ENCODE measurements at places on chromosomes 11 and 22.

DNA sequence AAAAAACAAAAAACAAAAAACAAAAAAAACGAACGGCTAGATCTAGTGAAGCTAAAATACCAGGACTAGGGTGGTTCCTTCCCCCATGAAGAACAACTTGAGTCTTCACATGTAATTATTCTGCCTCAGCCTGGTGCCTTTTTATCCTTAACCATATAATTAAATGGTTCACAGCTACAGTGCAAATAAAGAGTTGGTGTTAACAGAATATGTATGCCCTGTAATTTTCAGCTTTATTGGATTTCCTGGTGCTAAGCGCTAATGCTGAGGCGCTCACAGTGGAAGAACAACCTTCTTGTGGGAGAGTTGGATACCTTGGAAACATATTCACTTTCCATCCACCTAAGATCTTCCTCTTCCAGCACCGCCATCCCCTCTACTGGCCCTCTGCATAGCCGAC is 158.5 kb upstream of the SORL1-AS1 start:
- no peak for DNase-seq

DNA sequence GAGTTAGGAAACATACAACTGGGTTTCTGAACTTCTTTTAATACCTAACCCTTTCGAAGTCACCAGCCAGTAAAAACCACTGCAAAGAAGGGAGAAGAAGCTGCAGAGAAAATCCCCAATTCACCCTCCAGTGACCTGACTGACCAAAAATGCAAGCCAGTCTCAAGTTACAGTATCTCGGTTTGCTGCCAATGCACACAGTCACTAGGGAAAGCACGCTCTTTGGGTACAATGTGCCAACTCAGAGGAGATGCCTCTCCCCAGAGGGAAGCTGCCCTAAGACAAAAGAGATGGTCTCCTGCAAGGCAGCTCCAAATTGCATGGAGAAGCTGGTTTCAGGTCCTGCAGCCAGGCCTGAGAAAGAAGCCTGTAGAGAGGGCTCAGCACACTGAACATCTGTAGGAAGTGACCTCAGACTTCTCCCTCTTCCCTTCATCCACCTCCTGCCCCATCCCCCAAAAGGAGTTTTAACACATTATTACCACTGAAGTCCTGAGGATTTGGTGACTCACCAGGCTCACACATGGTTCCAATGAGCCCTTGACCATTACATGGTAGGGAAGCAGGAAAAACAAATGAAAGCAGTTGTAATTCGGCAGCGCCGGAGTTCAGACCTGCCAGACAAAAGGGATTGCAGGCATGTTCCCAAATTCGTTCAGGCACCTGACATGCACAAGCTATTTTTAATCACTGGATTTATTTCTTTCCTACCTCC is 90.1 kb downstream of the ETS1 start:
- DNase-seq: no peak

DNA sequence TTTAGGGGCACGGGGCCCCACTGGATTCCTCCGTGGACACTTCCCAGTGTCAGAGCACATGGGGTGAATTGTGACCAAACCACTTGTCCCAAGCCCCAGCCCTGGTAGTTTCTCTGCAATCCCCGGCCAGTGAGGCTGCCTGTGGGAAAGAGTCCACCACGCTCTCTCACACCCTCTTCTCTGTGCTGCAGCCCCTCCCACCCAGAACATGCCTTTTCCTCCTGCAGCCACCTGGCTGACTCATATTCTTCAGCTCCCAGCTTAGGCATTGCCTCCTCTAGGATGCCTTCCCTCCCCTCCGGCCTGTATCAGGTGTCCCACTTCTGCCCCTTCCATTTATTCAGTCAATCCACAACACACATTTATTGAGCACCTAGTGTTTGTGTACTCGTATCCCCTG is 5.4 kb upstream of the RPS6KB2 start:
- DNase-seq: no peak

DNA sequence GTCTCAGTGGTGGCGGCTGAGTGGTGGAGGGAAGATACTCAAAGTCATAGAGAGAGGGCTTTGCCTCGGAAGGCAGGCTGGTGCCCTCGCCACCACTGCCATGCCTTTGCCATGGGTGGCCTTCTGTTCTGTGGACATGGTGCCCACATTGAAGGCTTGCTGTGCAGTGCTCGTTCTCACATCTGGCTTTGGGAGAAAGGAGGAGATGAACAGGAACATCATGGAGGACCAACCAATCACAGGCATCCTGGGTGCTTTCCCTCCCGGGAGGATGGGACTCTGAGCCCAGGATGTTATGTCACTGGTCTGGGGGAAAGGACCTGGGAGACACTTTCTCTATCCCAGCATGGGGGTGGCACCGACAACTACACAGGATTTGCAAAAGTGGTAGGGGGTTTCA is 82.3 kb upstream of the NARS2 start:
- no peak for DNase-seq

- DNase-seq: no peak
These were observed 31.1 kb downstream of the SMCO4 start for GRCh38 chr11:93512073-93512475.

DNA sequence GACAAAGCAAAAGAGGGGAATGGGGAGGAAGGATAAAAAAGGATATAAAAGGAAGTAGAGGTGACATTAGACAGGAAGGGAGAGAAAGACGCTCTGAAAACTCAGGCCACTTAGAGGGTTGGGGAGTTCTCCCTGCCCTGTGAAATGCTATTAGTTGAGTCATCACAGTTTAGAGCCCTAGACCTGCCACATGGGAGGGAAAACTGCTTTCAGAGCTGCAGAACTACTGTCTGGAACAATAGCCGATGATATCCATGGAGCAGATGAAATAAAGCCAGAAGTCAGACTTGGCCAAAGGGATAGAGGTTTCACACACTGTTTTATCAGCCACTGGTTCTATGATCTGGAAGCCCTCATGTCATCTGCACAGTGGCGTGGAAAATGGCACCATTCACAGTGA is 157.9 kb downstream of the NCAM1 start:
- no peak for DNase-seq

DNA sequence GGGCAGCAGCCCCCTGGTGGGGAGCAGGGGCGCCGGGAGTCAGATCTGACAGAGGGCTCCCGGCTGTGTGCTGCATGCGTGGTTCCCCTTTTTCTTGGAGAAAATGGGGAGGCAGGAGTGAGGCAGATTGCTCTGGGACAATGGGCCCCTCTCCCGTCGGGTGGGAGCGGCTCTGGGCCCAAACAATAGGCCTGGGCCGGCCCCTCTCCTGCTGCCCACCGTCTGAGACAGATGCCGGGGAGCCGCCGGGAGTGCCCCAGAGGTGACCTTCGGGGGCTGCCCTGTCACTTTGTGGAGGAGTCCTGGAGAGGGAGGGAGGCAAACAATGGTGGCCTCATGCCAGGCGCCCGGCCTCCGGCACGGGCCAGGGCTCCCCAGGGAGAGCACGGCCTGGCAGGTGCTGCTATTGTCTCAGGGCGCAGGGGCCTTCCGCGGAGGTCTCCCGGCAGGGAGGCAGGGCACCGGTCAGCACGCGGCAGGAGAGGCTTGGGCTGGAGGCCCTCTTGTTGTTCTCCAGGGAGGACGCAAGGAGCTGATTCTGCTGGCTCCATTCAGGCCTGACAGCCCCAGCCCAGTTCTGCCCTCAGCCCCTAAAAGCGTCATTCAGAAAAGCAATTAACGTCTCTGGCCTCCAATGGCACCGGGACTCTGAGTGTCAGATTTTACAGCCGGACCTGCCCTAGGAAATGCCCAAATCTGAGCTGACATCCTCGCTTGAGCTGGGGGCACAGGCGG is 44.8 kb downstream of the SMIM38 start:
- DNase-seq: no peak

GRCh38 chr11:77259641-77260040 is 41.8 kb downstream of the GDPD4 start:
- DNase-seq: no peak

DNA sequence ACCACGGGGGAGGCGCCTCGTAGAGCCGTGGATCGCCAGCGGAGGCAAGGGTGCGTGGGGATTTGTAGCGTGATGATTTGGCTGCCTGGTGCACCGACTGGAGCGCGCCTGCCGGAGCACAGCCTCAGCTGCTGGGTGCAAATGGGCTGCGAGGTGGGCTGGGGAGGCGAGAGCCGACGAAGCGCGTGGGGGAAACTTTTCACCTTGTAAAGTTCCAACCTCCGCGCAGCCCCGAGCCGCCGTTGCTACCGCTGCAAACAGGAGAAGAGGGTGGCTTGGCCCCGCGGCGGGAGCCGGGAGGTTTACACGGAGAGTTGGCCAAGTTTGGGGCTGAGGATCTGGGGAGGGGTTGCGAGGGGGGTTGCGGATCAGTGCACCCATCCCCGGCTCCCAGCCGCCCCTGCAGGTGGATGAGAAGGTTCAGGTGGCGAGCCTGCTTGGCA is 528 bp downstream of the FAT3 start:
- no peak for DNase-seq

DNA sequence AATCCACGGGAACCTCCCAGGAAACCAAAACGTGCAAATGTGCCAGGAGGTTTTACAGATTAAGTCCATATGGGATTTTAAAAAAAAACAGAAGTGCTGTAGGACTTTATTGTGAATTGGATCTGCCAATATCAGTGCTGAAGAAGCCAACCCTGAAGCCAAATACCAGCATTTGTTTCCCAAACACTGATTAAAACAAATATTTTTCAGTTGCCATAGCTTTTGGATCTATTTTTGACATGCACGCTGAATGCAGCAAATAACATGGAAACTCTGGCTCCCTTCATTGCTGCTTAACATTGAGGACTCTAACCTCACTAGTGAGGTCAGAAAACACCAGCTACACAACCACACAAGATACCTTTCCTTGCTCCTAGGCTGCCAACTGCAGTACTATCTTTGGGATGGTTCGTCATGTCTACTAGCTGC is 28.4 kb upstream of the SIK2 start:
- DNase-seq: no peak

- no peak for DNase-seq
These were observed 38.5 kb downstream of the CARD18 start for GRCh38 chr11:105100981-105101630.

- no peak for DNase-seq
These were observed 1303.4 kb downstream of the TBC1D22A start for GRCh38 chr22:48065892-48066291.

- DNase-seq: no peak
These were observed 4.8 kb upstream of the CKAP5 start for GRCh38 chr11:46850829-46851380.

GRCh38 chr22:26597026-26597425 is 7.1 kb upstream of the TPST2 start:
- DNase-seq: no peak

All from T follicular helper cell (primary cell).